ENCODE measurements at places on chromosomes 6 and 20. TPM values are rescaled to one million over a fixed set of nuclear protein-coding genes. Genes with fewer than 3 reads are reported as not detected.

DNA sequence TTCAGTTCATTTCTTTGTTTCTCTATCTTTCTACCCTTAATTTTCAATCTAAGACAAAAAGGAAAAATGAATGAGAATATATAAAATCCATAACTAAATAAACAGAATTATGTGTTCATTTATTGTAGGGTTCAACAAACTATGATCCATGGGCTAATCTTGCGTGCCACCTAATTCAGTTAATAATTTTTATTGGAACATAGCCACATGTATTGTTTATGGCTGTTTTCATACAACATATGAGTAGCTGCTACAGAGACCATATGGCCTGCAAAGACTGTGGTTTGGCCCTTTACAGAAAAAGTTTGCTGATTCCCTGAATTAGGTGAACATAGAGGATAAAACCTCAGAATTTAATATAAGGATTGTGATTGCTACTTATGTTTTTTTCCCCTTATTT is 21.8 kb downstream of the SENP6 start:
- no peak for DNase-seq

DNA sequence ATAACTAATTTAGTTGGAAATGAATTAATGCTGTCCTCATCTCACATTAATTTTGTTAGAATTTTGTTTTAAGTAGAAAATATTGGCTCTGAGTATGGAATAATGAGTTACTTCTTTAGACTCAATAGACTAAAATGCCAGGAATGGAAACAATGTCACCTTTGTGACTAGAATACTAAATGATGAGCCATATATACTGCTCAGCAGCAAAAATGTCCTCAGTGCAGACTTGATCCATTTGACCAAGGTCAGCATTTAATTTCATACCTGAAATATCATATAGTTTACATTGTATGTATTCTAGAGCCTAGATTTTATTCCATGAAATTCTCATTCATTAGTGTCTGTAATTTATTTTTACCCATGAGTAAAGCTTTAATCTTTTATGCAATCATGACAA is 217.7 kb downstream of the ADGRB3 start:
- DNase-seq: no peak

The KIF13A gene
- polyA plus RNA-seq: 40.8 TPM

- DNase-seq: no peak
These were observed 417.2 kb downstream of the RFPL4B start for GRCh38 chr6:112764377-112764776.

DNA sequence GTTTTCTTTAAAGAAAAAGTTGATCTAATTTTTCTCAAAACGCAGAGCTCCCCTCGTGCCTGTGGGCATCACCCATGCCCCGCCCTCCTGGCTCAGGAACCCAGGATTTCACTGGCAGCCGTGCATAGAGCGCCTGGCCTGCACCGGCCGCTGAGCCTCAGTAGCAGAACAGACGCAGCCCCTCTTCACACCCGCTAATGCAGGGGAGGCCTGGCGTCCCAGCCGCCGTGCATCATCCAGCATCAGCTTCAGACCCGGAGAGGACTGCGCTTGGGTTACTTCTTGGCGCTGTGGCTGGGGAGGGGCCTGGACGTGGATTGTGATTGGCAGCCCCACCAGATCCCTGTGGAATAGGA is 18.1 kb downstream of the RBM38 start:
- no peak for DNase-seq

DNA sequence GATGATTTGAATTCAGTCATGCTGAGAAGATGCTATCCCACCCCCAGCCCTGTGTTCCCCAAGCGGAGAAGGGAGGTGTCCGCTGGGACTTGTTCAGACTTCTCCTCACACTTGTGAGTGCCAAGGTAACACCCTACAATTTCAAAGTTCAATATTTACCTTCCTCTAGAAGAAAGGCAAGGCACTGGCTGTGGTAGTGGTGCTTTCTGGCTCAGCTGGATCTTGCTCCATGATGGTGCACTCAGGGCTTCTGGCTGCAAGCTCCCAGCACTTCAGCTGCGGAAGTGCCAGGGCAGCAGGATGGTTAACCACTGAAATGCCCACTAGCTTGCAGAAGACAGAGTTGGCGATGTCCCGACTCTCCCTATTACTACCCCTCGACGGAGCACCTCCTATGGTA is 135.4 kb downstream of the MTFR2 start:
- no peak for DNase-seq

DNA sequence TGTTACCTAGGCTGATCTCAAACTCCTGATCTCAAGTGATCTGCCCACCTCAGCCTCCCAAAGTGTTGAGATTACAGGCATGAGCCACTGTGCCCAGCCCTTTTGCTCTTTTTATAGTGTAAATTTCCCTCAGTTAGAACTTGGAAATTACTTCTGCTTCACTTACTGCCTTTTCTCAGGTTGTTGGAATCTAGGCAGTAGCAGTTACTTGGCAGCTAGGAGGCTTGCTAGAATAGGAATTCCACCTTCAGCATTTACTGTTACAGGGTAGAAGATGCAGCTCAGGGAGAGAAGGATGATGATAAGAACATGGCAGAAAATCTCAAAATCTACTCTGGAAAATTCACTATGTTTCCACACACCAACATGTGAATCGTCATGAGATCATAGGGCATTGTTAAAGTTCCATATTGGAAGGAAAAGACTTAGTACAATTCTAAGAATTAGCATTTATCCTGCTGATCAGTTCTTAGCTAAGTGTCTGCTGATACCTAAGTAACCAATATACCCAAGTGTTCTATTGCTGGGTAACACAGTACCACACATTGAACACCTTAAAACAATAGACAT is 182.2 kb downstream of the SLC16A10 start:
- DNase-seq: no peak

DNA sequence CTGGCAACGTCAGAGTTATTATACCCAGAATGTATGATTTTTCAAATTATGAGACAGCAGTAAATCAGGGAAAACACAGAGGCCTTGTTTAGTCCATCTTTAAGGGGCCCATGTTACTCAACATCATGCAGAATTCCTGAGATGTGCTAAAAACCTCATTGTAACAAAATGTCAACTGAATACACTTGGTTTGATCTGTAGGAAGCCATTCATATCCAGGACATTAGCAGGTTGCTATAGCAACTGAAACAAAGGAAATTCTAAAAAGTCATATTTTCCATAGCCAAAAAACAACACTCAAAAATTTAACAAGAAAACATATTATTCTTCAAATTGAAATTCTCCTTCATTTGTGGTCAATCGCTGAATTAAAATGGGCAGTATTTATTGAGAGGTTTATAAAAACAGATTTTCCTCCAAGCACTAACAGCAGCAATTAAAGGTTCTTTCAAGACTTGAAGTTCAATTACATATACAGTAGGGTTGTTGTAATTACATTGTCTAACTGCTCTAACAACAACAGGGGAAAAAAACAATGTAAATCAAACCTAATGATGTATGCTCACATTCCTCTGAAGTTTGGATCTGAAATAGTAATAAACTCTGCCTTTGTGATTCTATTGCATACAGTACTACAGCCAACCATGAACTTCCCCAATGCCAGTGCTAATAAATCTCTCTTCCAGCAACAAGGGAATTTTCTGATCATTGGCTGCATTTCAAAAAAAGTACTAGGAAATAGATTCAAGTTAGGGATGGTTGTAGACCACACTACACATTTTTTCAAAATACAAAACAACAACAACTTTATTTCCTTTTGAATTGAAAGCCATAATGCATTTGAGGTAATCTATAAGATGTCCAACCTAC is 34.9 kb downstream of the COL12A1 start:
- peak; percentile 84 for DNase-seq

DNA sequence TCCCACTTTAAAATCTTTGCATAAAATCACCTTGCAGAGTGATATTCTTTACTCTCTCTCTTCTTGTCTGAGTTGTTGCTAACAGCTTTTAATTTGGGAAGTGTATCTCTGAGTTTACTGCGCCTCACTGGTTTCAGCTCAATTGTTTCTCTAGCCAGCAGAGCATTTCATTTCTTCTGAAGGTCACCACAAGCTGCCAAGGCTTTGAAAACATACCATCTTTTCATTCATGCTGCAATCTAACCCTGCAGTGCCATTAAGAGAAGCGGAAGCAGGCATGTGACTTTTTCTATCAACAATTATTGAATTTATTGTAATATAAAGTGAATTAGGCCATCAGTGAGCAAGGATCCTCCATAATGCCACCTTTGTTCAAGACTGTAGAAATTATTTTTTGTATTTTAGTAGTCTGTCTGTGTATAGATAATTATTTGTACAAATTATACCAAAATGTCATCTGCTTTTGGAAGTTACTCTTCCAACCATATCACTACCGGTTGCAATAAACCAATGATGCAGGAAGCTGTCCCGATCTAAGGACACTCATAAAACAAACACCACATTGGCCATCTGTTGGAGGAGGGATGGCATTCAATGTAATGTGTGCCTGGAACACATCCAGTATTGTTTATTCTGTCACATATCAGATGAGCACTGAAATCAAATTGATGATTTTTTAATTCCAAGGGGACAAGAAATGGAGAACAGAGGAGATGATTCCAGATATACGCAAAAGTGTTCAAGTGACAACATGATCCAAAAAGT is 26.8 kb downstream of the HS3ST5 start:
- DNase-seq: no peak

The RAMACL gene
- polyA plus RNA-seq: not detected

DNA sequence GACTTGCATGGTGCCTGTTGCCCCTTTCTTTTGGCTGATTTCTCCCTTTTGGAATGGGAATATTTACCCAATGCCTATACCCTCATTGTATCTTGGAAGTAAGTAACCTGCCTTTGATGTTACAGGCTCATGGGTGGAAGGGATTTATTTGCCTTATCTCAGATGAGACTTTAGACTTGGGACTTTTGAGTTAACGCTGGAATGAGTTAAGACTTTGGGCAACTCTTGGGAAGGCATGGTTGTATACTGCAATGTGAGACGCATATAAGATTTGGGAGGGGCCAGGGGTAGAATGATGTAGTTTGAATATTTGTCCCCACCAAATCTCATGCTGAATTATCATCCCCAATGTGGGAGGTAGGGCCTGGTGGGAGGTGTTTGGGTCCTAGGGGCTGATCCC is 75.5 kb downstream of the SYCP2 start:
- DNase-seq: no peak

DNA sequence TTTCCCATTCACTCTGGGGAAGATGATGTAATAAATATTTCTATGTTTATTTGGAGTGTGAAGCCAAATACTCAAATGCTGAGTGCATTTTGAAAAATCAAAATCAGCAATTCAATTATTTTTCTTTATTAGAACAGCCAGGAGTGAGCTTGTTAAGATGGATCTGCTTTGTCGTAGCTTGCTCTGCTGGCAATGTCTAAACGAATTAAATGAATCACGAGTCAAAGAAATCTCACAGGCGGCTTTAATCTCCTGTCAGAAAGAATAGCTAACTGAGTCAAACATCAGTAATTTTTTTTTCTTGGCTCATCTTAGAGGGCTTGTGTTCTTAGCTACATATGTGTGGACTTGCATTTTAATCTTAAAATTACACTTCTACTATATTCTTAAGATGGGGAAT is 100.2 kb upstream of the HMGN3 start:
- peak; percentile 5 for DNase-seq

DNA sequence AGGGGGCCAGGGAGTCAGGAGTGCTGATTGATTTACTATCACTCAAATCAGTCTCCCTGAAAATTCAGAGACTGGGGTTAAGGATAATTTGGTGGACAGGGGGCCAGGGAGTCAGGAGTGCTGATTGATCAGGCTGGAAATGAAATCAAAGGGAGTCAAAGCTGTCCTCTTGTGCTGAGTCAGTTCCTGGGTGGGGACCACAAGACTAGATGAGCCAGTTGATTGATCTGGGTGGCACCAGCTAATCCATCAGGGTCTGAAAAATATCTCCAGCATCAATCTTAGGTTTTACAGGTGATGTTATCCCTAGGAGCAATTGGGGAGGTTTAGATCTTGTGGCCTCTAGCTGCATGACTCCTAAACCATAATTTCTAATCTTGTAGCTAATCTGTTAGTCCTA is 6.1 kb upstream of the AFG1L start:
- DNase-seq: no peak

The HTR1E gene
- polyA plus RNA-seq: not detected

DNA sequence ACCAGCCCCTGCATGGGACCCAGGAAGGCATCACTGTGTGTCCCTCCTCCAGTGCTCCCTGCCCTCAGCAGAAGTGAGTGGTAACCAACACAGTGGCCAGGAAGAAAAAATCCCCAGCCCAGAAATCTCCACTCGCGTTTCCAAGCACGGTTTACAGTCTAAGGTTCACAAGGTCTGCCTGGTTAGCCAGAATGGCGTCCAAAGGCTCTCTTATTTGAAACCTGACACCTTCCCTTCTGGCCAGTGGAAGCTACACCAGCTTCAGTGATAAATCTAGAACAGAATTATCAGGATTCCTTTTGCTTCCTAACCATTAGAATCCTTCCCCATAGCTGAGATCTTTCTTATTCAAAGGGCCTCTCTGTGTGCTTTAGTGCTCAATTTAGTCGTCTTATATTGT is 9.2 kb downstream of the LY86 start:
- no peak for DNase-seq

GRCh38 chr20:24871480-24872213 is 77.4 kb upstream of the CST7 start:
- DNase-seq: no peak

DNA sequence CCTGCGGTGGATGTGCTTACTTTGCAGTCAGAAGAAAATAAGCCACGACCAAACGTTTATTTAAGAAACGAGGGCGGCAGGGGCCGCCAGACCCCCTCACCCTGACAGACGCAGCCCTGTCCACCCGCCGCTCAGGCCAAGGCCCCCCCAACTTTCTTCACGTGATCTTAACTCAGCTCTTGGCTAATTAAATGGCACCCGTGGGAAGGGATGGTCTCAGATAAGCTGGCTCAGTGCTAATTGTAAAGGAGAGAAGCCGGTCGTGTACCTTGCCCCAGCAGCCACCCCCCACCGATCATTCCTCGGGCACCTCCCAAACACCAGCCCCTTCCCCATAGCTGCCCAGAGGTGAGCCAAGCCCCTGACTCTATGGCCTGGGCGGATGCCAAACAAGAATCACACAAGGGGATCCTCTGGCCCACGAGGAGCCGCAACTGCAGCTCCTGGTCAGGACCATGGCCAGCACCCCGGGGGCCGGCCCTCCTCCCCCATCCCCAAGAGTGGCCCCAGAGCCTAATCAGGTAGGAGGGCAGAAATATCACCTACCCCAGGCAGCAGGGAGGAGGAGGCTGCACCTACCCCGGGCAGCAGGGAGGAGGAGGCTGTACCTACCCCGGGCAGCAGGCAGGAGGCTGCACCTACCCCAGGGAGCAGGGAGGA is 11.2 kb downstream of the KCNQ2 start:
- no peak for DNase-seq

The PDCD2 gene
- polyA plus RNA-seq: 55.3 TPM

DNA sequence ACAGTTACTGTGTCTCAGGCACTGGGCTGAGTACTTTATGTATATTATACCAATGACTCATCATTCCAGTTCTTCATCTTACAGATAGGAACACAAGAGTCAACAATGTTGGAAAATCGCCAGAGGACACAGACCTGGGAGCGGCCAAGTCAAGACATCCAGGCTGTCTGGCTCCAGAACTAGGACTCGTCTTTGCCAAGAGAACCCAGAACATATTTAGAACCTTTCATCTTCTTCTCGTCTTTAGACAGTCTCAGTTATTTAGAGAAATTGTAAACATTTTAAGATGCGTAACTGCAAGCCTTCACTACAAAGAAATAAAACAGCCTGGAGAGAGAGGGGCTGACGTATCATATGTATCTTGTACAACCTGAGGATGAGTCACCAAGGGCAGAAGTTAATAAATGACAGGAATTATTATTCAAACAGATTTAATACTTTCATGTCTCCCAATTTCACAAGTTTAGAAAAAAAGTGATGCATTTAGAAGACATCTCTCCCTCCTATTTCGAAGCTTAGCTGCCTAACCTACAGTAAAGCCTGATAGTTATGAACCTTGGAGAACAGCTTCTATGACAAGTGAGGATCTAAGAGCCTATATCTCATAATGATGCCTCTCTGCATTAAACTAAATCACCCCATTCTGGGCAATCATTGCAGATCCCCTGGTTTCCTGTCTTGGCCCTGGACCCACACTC is 43.4 kb downstream of the SLC22A3 start:
- DNase-seq: no peak

Data from muscle of back (tissue), 13 donors.